Omental fat pad (tissue), 4 donors: ENCODE measurements at places on chromosomes 2 and 18. TPM values are rescaled to one million over a fixed set of nuclear protein-coding genes. Genes with fewer than 3 reads are reported as not detected.

GRCh38 chr18:137327-137726, 21.0 kb upstream of the USP14 start:
- DNase-seq = no peak

- no peak for DNase-seq
Measured at GRCh38 chr2:71710367-71711132, 257.2 kb downstream of the DYSF start.

DNA sequence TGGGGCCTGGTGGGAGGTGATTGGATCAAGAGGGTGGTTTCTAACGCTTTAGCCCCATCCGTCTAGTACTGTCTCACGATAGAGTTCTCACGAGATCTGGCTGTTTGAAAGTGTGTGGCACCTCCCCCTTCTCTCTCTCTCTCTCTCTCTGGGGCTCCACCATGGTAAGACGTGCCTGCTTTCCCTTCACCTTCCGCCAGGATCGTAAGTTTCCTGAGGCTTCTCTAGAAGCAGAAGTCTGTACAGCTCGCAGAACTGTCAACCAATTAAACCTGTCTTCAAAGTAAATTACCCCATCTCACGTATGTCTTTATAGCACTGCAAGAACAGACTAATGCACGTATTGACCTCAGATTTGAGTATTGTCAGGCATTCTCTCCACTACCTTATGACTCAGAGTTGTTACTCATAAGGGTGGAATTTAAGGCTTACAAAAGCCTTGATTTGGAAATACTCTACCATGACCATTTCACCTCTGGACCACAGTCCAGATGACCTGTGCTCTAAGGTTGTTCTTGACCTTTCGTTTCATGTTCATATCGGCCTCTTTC, 99.5 kb upstream of the AGAP1 start:
- no peak for DNase-seq

DNA sequence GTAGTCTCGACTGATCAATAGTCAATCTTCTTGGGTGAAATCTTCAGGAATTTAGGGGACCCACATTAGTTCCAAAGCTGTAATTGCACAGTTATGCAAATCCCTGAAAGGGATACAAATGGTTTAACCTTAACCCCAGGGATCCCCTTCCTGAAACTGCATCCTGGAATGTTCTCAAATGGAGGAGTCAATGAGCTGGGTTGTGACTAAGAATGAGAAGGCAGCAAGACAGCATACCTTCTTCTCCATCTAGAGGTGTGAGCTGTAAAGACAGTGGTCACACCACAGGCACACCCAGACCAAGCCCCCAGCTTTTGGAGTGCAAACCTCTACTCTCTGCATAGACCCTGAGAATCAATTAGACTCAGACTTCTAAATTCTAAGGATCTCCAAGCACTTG, 164.7 kb upstream of the MEIS1 start:
- DNase-seq = no peak

- DNase-seq = no peak
Measured at GRCh38 chr2:197359859-197360258, 49.3 kb upstream of the ANKRD44 start.

DNA sequence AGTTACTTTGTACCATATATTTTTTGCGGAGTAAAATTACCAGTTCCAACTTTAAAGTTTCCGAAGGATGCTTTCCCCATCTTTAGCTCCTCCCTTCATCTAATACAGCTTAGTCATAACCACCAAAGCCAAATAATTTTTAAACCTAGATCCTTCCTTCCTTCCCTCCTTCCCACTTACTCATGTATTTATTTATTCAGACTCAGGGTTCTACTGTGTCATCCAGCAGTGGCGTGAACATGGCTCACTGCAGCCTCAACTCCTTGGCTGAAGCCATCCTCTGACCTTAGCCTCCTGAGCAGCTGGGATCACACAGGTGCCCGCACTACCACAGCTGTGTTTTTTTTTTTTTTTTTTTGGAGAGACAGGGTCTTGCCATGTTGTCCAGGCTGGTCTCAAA, 4.4 kb downstream of the LPIN2 start:
- DNase-seq = no peak

DNA sequence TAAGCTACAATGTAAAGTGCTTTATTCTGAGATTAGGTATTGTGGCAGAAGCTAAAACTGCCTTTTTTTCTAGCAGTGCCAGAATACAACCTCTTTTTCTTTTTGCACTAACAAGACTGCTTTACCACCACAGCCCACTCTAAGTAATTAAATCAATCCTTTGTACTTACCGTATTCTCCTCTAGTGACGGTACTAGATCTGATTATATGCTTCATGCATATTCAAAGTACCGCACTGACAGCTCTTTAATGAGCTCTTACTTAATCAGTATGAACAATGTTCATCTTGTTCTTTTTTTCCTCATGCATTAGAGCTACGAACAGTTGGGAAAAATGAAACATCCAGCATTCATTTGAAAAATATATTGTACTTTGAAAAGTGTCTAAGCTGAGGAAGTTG, 16.1 kb upstream of the OTX1 start:
- no peak for DNase-seq

DNA sequence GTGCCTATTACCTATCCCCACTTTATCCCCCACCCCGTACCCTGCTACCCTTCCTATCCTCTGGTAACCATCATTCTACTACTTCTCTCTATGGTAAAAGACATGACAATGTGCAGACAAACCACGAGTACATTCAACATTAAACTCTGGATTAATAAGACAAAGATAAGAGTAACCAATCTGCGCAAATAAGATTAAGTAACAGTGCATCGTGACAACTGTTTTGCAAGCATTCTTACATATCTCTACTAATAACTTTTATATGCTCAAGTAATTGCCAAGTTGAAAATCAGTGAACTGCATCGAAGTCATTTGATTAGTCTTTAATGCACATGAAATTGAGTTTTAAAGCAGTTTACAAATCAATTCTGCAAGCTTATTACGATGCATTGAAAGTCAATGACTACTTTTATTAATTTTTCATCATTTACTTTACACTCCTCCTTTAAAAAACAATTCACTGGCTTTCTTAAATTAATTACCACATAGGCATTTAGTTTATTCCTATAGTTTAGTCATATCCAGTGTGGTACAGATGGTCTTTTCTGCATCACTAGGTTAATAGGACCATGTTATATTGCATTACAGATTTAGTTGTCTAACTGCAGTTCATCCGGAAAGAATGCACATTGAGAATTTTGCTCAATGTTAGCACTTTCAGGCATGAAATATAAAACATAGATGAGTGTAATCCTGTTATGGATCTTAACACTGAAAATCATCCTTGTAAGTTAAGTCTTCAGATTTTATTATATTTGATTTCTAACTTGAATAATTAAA, 178.1 kb downstream of the GCA start:
- DNase-seq = no peak

GRCh38 chr2:146950911-146951310, 893.9 kb upstream of the ACVR2A start:
- no peak for DNase-seq

DNA sequence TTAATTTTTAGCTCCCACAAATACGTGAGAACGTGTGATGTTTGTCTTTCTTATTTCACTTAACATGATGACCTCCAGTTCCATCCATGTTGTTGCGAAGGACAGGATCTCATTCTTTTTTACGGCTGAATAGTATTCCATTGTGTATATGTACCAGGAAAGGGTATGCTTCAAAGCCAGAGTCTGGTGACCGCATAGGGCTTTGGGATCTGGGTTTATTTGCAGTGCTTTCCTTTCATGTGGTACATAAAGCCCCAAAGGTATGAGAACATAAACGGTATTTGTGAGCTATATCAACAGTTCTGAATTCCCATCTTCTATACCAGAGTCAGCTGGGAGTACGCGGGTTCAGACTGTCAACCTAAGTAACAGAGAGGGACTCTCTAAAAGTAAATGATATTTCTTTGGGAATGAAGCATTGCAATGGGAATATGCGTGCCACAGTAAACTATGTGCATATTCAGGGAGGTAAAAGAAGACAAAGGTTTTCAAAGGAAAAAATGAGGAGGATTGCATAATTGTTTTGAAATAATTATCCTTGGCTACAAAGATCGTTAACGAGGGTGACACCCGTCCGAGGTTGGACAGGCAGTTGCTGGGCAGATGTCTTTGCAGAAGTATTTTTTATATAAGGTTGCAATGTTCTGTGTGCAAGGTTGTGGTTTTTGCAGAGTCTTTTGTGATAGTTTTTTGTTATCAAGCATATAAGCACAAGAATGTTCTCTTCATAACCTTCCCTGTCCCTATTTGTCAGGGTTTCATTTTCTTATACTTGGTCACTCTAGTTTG, 24.4 kb downstream of the CRYGD start:
- no peak for DNase-seq

DNA sequence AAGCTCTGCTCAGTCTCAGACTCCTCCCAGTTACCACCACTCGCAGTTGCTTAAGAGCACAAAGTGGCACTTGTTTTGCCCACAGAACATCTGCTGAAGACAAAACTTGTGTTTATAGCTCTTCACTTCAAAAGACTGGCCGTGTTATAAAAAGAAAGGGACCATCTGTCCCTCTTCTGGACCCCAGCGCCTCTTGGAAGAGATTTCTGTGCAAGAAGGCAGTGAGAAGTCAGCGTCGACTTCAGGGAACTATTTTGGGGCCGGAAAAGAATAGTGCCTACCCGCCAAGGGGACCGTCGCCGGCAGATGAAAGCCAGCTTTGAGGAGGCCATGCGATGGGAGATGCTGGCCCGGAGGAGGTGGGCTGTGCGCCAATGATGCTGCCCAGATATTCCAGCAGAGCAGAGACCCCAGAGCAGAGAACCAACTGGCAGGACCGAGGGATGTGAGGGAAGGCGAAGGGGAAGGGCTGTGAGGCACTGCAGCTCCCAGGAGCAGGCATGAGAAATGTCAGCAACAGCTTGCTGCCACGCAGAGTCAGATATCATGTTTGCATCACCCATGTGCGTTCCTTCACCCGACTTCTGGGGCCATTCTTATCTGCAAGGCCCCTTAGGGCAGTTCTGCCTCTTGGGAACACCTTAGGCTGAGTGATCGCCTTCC, 270.9 kb downstream of the ATAD2B start:
- DNase-seq = no peak

DNA sequence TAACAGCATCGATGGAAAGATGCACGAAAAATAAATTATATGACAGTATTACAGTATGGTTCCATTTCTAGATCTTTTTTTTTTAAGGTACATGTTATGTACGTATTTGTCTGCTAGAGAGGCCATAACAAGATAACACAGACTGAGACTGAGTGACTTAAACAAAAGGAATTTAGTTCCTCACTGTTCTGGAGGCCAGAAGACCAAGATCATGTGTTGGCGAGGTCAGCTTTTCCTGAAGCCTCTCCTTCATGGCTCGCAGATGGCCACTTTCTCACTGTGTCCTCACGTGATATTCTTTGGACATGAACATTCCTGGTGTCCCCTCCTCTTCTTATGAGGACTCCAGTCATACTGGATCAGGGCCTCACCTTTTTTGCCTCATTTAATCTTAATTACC, 177.4 kb downstream of the CAPN13 start:
- DNase-seq = no peak

DNA sequence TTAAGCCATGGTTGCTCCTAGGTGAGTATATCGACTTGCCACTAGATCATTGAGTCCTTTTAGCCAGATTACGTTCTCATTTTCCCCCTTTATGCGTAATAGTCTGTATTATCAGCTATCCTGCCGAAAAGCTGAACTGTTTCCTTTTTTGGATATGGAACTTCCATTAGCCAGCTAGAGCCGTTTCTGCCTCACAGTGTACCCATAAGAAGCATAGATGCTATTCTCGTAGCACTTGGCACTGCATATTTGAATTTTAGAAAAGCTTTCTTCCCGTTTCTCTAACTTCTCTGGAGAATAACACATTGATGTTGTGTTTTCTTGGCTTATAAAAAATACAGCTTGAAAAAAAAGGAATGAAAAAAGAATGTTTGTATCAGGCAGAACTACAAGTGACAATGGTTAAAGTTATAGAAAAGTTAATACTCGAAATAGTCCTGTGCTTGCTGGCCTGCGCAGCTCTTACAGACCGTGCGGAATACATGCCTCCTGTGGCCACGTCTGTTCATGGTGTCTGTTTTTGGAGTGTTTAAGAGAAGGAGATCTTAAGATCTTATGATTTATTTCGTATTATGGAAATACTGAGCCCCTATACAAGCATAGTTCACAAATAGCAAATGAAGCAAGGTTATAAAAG, 710 bp downstream of the DUSP19 start:
- no peak for DNase-seq

DNA sequence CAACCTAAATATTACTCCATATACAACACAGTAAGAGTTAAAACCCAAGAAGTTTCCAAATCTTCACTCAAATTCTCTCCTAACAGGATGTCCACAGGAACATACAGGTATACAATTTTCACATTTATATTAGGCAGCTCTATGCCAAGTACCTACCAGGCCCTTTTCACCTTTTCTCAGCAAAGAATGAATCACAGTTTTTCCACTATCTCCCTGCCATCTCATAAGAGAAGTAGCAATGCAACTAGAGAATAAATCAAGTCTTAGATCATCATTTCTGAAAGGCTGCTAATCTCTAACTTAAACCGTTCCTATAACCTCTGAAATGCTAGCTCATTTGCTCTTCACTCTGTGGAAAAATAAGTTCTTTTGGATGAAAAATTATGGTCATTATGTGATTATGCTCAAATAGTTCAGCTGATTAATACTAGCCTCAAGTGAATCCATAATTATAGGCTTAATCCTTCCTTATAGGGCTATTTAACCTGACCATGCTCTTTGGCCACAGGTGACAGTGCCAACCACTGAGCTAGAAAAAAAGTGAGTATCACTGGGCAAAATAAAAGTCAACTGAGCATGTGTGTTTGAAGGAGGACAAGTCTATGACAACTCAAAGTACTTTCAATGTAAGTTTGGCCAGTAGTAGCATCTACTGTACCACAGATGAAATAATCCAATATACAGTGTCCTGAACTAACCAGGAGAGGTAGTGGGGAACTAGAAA, 79.7 kb downstream of the COBLL1 start:
- no peak for DNase-seq

GRCh38 chr2:214489702-214490101, 78.8 kb downstream of the VWC2L start:
- no peak for DNase-seq

- no peak for DNase-seq
Measured at GRCh38 chr2:73830871-73831401, 2.2 kb downstream of the STAMBP start.

The ACADL gene
- total RNA-seq = 13.8 TPM

The MYOM1 gene
- 3.1 TPM for total RNA-seq

The IL36A gene
- not detected for total RNA-seq

The DOK1 gene
- total RNA-seq = 36.6 TPM

The GPBAR1 gene
- 24.7 TPM for total RNA-seq

The DCAF17 gene
- 9.9 TPM for total RNA-seq

The GALNT5 gene
- 0.06 TPM for total RNA-seq
